Activated T-helper 2 cell treated with anti-CD3 and anti-CD28 coated beads, Interferon-gamma antibody, Interleukin-2, Interleukin-4, amounts not matched to agents 10 μg/mL and 5 μg/mL and 100 μg/mL, durations not matched to agents 14 hours and 24 hours and 36 hours (primary cell): ENCODE measurements at places on chromosomes 4 and X. TPM values are rescaled to one million over a fixed set of nuclear protein-coding genes. Genes with fewer than 3 reads are reported as not detected.

The CCKAR gene
- total RNA-seq: not detected in 2 replicates

The CPLX1 gene
- 0.64 and 0.74 TPM in 2 replicates for total RNA-seq

The UGT2B15 gene
- total RNA-seq: not detected in 2 replicates

The AMTN gene
- total RNA-seq: not detected in 2 replicates

The KCTD8 gene
- total RNA-seq: not detected in 2 replicates

The RASGEF1B gene
- 0.39 and 0.55 TPM in 2 replicates for total RNA-seq

- DNase-seq: no peak
Measured at GRCh38 chr4:56245547-56246232, 141.6 kb downstream of the AASDH start.

- DNase-seq: no peak
Measured at GRCh38 chr4:125187226-125188176, 127.3 kb upstream of the FAT4 start.

DNA sequence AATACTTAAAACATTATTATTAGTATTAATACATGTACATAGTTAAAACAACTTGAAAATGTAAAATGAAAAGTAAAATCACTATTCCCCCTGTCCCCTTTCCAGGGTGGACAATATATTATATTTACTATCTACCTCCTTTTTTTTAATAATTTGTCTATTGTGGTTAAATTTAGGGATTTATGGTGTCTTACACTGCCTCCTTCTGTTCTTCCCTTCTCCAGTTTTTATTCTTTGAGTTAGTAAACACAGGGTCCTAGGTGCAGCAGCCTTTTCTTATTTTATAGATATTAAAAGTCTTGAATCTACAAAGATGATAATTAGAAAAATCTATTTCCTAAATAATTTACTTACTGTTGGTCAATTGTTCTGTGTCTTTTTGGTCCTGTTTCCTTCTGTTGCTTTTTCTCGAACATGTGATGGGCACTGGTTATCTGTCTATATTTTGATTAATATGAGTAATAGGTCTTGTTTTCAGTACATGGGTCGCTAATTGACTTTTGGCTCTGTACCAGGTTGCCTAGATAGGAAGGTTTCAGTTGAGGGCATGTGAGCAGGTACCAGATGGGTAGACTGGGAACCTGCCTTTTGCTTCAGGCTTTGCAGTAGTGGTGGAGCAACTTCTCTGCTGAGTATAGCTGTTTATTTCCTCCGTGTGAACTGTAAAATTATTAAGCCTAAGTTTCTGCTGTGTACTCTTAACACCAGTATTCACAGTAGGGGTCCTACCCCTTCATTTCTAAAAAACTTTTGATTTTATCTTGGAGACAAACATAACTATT lies 1.1 kb downstream of the NUDT9 start:
- no peak for DNase-seq

GRCh38 chr4:100926039-100926717 lies 408.4 kb upstream of the EMCN start:
- DNase-seq: no peak

DNA sequence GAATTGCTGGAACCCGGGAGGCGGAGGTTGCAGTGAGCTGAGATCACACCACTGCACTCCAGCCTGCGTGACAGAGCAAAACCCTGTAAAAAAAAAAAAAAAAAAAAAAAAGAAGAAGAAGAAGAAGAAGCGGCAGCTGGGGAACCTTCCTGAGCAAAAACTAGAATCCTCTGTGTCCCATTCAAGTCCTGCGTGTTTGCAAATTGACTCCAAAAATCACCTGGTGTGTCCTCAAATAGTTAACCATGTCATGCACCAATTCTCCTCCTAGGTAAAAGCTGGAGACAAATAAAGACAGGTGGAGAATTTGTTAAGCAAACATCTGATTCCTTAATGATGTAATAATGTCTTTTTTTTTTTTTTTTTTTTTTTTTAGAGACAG lies 31.9 kb upstream of the ASMTL start:
- no peak for DNase-seq

GRCh38 chr4:40228497-40229365 lies 31.9 kb downstream of the RHOH start:
- no peak for DNase-seq

DNA sequence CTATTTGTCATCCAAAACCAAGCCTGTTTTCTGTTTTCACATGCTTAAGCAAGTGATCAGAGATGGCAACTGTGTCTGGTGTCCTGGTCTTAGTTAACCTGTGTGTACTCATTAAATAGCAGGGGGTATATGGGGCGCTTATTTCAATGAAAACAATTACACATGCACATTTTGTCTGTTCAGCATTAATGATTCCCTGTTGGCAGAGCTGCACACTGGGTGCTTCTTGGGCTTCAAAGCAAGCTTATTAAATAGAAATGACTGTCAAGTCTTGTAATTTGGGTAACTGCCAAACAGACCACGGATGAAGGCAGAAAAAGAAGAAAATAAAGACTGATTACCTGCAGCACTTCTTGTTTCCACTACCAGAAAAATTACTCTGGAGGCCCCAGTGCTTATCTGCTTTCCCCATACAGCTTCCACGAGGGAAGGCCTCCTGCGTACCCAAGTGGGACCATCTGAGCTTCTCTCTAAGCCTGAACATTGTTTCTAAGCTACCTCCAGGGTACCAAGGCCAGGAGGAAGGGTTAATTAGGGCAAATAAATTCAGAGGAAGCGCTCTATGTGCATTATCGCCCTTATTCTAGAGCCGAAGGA lies 107.2 kb upstream of the TBL1X start:
- no peak for DNase-seq

GRCh38 chrX:18575744-18576143 lies 96.2 kb downstream of the RS1 start:
- DNase-seq: no peak

DNA sequence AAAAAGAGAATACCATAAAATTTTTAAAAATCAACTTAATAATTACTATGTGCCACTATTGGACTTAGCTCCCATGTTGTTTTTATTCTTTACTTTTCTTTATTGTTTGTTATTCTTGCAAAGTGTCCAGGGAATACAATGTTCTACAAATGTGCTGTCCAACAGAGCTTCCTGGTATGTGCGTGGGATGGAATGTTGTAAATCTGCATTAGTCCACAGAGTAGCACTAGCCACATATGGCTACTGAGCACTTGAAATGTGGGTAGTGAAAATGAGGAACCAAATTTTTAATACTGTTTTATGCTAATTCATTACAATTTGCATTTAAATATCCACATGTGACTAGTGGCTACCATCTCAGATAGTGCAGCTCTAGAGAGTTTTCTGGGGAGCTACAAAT lies 14.3 kb upstream of the CORIN start:
- DNase-seq: no peak

GRCh38 chrX:51837921-51838320 lies 55.5 kb upstream of the MAGED1 start:
- DNase-seq: no peak

DNA sequence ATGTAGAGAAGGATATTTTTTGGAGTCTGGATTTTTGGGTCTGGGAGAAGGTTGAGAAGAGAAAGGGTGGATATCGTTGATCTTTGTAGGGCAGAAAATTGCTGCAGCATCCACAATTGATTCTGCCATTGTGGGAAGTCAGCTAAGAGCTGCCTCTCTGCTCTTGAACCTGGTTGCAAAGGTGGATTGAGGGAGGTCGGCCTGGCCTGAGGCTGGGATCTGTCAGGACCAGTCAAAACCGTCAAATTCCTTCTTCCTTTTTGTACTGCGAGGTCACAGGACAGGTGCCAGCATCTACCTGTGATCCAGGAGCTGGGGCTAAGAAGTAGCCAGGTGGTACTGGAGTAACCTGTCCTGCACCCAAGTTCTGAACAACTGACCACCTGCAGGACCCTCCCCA lies 93.7 kb downstream of the SHOX start:
- DNase-seq: no peak

- no peak for DNase-seq
Measured at GRCh38 chr4:105186701-105187161, 40.1 kb downstream of the TET2 start.
